ENCODE measurements at places on chromosomes 2 and 18.

GRCh38 chr2:234098681-234099080 lies 48.2 kb downstream of the SPP2 start:
- no peak for DNase-seq

GRCh38 chr2:99340669-99341236 lies 3.6 kb downstream of the EIF5B start:
- DNase-seq, result peak; percentile 51

DNA sequence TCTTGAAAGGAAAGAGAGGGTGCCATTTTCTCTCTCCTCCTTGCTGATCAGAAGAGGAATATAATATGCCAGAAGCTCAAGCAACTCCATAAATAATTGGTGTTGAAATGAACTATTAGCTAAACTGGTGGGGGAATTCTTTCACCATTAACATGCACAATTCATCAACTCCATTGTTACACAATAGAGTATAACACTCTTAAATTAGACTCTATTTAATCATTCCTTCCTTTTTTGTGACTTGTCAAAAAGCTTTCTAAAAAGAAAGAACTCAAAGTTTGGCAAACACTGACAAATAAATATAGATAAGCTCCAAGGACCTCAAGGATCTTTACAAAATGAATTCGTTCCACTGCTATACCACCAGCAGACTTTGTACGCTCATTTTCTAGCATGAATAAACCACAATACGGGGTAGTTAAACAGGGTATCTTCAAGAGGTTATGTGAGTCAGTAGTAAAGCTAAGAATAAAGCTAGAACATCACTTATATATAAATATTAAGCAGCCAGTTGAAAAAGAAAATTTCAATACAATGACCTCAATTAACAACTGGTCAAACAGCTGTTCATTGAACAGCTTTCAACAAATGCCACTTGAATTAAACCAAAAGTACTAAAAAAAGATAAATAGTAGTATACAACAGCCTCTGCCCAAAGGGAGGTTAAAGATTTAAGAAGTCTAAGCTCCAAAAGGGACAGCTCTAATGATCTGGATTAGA lies 6.4 kb downstream of the TRAK2 start:
- no peak for DNase-seq

GRCh38 chr18:59268721-59269562 lies 4.3 kb downstream of the RAX start:
- peak; percentile 91 for DNase-seq

GRCh38 chr2:207133820-207134519 lies 31.8 kb downstream of the KLF7 start:
- DNase-seq, result peak; percentile 92

DNA sequence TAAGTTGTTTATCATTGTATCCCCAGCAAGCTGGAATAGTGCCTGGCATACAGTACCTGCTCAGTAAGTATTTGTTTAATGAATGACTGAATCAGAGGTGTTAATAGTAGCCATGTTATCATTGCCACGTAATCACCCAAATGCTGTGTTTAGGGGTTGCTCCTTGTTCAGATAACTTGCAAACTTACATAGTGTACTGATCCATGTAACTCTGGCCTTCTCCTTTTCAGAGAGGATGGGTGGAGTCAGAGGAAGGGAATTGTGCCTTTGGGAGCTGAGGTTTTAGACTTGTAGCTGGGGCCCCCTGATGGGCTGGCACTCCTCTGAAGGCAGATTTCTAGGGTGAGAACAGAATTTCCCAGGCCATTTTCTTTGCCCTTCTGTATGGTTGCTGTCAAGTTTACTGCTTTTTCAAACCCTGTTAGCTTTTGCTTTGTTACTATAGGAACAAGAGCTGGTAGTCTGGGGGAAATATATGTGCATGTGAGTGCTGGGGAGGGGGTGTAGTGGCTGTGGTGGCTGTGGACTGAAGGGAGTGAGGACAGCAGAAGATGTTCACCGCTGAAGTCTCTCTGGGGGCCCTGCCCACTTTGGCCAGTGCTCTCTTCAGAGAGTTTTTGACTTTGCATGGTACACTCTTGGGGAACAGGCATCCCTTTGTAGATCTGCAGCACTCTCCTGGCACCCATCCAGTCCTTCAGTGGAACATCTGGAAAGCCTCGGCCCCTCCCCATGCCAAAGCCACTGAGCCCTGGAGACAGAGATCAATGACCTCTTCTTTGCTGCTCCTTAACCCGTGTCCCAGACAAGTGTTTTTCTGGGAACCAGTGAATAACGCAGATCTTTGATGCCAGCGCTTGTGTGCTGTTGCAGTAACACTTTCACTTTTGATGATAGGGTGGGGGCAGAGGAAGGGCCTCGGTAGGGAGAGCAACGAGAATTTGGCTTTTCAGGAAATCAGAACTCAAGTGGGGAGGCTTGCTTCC lies 209.0 kb downstream of the PRKCE start:
- no peak for DNase-seq

- DNase-seq, result no peak
These were observed 137.5 kb downstream of the COMMD1 start for GRCh38 chr2:62042944-62043343.

- peak; percentile 73 for DNase-seq
These were observed 1.6 kb downstream of the GALNT13 start for GRCh38 chr2:153873052-153874048.

DNA sequence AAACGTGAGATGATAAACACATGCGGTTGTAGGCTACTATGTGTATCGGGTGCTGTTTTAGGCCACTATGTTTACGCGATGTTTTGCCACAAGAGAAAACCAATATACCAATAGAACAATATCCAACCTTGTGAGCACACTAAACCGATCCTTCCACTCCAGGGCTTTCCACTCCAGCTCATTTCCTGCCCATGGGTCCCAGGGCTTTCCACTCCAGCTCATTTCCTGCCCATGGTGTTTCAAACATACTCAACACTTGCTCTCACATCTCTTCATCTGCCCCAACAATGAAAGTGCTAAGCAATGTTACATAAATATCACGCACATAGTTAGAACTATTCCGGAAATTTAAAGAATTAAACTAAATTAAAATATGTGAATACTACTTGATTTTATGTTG lies 80.0 kb downstream of the EPB41L3 start:
- no peak for DNase-seq

DNA sequence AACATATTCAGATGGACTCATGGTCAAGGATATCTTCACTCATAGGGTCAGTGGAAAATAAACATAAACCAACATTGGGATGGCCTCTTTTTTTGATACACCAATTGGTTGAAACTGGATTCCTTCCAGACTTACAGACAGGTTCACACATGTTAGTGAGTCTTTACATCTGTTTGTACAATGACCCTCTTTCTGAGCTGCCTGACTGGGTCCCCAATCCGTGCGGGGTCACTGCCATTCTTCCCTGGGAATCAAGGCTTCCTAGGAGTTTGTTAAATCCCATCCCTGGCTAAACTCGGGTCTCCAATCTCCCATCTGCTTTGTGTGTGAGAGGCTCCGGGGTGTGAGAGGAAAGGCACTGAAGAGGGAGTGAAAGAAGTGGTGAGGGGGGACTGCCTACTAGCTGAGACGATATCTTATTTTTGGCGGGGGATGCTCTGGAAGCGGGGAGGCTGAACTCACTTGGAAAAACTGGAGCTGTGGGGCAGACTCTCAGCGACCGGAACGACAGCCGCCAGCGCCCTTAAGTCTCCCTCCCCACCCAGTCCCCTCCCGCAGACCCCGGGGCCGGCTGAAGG lies 487 bp downstream of the STARD6 start:
- DNase-seq, result no peak

- no peak for DNase-seq
These were observed 144.6 kb upstream of the RMP24 start for GRCh38 chr18:35827903-35828275.

GRCh38 chr2:98697651-98698337 lies 33.1 kb downstream of the MGAT4A start:
- no peak for DNase-seq

- DNase-seq, result no peak
These were observed 19.8 kb downstream of the CCT7 start for GRCh38 chr2:73253901-73254300.

DNA sequence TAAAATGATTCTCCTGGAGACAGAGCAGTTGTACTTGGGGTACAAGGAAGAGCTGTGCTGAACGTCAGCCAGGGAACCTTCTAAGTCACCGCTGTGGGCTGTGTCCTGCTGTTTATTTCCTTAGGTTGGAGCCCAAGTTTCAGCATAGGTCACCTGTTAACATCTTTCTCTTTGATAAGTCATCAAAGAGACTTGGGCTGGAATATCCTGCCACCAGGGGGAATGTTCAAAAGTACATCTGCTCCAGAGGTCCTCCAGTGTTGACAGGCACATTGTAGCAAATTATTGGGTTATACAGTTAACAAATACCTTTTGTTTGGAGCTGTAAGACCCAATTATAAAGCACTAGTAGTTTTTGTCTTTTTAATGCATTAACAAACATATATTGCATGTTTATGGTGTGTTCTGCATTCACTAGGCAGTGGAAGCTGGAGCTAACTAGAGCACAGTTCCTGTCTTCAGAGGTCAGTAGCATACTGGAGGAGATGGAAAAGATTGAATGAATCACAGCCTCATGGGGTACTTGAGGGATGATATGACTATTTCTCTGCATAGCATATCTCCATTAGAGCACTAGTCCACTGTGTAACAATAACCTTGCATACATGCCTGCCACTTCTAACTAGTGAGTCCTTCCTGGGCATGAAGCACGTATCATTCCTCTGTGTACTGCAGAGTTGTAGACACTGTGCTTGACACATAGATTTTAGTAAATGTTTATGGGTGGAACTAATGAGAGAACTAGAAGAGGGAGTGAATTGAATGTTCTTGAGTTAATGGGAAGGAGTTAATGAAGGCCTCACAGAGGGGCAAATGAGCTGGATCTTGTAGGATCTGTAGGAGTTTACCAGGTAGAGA lies 182.1 kb downstream of the AGAP1 start:
- no peak for DNase-seq

DNA sequence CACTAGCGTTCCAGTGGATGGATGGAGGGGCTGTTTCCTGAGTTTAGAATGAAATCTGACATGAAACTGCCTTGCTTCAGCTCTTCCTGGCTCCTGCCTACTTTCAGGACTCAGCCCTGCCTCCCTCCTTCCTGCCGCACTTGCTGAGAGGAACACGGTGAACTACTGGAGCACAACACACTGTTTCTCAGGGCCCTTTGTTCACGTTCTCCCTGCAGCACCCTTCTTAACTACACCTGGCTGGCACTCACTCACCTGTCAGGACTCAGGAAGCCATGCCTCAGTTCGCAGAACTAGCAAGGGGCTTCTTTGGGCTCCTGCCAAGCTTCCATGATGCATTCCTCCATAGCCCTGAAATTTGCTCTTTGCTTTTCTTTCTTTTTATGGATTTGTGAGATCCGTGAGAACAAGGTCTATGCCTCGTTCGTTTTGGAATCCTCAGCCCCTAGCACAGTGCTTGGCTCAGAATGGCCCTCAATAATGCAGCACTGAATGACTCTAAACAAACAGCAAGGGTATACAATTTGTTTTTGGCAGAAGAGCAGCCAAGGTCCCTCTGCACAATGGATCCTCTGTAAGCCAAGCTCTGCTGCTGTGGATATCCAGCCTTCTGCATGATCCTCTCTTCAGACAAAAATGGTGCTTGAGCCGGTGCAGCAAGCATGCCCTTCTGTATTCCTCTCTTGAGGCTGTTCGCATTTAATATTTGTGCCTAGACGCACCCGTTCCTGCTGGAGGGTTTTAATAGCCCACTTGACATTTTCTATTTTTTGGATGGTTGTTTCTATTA lies 357.0 kb downstream of the TSN start:
- DNase-seq, result no peak

DNA sequence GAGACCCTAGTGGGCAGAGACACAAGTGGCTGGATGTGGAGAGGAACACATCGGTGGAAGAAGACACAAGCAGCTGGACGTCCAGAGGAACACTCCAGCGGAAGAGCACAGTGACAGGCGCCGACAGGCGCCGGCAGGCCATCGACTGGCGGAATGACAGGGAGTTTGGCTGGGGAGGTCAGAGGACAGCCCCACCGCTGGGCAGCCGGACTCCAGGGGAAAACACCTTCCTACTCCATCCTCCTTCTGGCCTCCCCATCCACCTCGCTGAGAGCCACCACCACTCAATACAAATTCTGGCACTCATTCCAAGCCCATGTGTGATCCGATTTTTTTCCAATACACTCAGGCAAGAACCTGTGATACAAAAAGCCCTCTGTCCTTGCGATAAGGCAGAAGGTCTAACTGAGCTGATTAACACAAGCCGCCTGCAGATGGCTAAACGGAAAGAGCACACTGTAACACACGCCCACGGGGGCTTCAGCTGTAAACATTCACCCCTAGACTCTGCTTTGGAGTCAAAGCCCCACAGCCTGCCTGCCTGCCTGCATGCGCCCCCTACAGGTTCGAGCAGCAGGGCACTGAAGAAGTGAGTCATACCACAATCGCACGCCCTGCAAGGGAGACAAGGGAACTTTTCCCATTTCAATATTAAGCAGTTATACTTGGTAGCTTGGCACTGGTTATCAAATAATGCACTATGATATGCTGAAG lies 50.2 kb upstream of the LRP1B start:
- peak; percentile 88 for DNase-seq

GRCh38 chr2:240718896-240719490 lies 27.3 kb downstream of the AQP12A start:
- no peak for DNase-seq

DNA sequence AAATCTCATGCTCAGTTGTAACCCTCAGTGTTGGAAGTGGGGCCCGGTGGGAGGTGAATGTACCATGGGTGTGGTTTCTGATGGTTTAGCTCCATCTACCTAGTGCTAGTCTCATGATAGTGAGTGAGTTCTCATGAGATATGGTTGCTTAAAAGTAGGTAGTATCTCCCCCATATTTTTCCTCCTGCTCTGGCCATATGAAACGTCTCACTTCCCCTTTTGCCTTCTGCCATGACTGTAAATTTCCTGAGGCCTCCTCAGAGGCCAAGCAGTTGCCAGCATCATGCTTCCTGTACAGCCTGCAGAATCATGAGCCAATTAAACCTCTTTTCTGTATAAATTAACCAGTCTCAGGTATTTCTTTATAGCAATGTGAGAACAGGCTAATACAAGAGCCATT lies 62.8 kb upstream of the RNF152 start:
- no peak for DNase-seq

DNA sequence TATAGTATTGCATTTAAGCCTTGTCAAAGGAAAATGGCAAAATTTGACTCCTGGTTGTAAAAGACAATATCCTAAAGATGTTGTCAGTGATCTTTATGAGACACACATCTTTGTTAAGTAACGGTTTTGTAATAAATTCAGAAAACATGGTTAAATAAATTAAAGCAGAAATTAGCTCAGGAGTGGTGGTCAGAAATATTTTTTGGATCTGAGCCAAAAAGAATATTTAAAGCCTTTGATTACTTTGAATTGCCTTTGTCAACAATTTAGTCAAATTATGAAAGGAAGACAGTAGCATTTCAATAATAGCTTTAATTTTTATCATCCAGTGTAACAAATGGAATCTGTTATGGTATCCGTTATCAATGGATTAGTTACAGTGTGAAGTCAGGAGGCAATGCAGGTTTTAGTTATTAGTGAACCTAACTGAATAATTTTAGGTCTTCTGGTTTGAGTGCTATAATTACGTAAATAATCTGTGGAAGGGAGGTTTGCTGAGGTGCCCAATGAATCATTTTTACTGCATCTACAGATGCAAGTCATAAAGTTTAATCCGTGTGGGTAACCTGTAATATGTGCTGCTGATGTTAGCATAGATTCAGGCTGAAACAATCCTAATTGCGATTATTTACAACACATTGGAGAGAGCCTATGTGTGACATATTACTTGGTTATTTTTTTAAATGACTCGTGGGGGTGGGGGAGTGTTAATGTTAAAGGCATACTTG lies 42.7 kb downstream of the SMAD4 start:
- DNase-seq, result no peak

- no peak for DNase-seq
These were observed 1368.0 kb upstream of the LRRTM1 start for GRCh38 chr2:81672516-81672915.

GRCh38 chr2:407630-408029 lies 119.7 kb upstream of the ALKAL2 start:
- no peak for DNase-seq

All from islet precursor cell (in vitro differentiated cells).